ENCODE measurements at places on chromosomes 16 and 17.

DNA sequence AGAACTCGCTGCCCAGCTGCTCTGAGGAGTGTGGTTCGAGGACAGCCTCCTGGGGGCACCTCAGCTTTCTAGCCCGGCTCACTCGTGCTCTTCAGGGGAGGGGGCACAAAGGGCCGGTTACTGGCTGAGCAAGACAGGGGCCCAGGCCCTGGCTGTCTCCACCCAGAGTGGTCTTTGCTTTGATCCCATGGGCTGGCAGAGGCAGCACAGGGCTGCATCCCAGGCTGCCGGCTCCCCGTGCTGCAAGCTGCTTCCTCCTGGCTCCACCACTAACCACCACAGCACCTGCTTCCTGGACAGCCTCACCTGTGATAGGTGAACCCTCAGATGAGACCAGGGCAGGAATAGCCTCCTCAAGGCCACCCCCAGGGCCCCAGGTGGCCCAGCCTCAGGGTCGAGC lies 6.8 kb downstream of the SPPL2C start:
- DNase-seq = no peak

- DNase-seq = no peak
Observed at GRCh38 chr16:63684149-63685101, 1437.4 kb downstream of the CDH11 start.

GRCh38 chr17:3039736-3040135 lies 23.7 kb downstream of the OR1D5 start:
- DNase-seq = peak; percentile 54

DNA sequence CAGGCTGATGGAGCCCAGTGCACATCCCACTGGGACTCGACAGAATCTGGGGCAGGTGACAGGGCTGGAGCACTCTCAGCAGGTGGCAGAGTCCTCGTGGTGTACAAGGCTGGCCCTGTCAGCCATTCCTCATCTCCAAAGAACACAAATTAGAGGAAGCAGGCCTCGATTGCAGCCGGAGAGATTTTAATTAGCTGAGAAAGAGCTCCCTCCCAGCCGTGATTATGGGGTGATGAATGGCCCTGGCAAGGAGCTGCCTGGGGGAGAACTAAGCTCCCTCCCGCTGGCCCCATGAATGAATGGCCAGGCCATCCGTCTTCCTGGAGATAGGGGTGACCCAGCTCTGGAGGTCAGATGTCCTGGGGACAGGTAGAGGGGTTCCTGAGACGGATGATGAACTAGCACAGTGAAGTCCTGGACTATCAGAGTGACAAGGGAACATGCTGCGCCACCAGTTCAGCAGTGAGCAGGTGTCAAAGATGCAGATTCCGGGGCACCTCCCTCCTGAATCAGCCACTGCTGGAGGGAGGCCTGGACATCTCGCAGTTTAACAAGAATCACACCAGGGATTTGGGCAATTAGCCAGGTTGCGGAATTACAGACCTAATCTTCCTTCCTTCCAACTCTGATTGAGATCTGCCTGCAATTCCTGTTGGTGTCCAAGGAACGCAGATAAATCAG lies 35.5 kb downstream of the PIMREG start:
- no peak for DNase-seq

DNA sequence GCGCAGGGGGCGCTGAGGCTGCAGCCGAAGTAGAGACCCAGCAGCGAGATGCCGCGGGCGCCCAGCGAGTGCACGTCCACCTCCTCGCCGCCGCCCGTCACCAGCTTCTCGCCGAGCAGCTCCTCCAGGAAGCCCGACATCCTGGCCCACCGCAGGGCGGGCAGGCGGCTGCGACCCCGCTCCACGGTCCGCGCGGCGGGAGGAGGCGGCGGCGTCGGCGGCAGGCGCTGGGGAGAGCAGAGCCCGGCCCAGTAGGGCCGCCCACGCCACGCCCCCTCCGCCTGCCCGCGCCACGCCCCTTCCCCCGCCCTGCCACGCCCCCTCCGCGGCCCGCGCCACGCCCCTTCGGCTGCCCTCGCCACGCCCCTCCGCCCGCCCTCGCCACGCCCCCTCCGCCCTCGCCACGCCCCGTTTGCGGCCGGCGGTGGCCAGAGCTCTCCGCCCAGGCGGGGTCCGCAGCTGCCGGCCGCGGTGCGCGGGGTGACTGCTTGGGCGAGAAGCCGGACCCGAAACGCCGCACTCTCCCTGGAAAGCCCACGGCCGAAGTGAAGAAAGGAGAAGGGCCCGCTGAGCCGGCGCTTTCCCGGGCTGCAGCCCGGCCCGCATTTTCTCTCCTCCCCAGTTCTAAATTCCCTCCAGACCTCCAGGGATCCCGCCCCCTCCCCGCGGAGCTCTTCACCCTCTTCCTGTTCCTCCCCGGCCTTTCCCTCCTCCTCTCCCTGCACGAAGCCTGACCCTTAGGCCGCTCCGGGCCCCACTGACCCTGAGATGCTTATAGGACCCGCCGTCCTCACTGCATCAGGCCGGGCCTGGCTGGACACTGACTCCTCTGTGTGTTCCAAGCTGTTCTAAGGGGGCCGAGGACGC lies at the start of gene NXN:
TSS of gene NXN (minus strand) at position 238 of the 867 bp plus-strand sequence.
- peak; percentile 85 for DNase-seq

DNA sequence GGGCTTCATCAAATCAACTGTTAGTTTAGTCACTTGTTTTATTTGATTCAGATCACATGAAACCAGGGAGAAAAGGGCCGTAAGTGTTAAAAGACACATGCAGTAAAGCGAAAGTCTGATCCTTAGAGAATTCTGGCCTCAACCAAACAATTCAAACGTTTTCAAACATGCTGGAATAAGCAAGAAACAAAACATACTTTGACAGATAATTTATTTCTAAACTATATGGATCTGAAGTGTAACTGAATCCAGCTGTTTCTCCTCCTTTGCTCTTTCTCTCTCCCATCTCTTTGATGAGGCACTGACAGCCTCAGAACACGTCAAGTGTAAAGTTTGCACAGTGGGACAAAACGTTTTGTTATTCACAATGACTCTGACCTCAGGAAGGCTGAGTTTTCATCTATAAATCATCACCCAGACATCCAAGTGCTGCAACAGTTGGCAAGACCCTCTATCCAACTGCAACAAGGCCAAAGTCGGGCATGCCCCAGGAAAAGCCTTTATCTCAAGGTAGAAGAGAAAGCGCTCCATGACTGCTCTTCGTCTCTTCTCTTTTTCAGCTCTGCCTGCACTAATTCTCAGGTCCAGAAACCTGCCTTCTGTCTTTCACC lies 267.1 kb upstream of the MYOCD start:
- DNase-seq = no peak

DNA sequence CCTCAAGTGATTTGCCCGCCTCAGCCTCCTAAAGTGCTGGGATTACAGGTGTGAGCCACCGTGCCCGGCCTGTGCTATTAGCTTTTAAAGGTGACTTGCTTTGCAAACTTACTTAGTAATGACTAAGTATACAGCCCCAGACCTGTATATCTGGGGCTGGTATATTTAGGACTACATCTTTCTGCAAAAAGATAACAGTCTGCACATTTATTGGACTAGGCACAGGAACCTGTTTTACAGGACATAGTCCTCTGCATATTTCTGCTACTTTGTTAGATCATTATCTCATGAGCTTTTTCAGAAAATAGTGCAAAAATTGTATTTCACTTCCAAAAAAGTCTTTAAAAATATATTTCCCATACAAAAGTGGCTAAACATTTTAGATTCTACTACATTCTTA lies 1.3 kb downstream of the KRT24 start:
- no peak for DNase-seq

- no peak for DNase-seq
Observed at GRCh38 chr16:8740775-8741355, 56.6 kb downstream of the TMEM186 start.

- DNase-seq = peak; percentile 42
Observed at GRCh38 chr16:27355610-27356009, 41.8 kb downstream of the IL4R start.

DNA sequence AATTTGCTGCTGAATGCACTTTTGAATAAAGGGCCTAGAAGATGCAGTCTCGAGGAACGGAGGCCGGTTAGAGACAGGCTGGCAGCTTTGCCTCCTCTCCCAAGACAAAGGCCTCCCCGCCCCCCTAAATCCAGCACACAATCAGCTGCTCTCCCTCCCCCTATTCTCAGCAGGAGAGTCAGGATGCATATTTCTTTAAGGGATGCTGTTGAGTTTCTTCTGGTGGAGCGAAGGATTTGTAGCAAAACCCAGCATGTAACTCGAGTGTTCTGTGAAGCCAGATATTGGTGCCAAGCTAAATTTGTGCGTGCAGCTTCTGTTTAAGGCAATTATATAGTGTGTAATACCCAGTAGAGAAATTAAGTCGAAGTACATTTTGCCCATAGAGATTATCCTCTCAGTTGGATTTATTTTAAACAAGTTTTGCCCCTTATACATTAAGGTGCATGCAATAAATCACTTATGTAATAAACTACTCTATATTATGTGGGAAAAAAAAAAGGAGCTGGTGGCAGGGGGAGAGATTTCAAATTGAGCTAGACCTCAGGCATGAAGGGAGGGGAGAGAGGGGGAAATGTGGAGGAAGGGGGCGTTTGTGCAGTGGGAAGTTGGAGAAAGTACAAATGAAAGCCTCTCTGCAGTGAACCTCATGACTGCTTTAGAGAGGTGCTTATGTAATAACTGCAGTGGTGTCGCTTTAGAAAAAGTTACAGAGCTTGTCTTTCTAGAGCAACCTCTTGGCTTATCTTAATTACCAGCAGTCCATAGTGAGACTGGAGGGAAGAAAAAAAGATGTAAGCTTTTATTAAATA lies 599.2 kb downstream of the MAF start:
- no peak for DNase-seq

- DNase-seq = no peak
Observed at GRCh38 chr17:14904386-14904785, 360.7 kb downstream of the PMP22 start.

GRCh38 chr17:61878520-61878919 lies 15.2 kb upstream of the BRIP1 start:
- DNase-seq = no peak

DNA sequence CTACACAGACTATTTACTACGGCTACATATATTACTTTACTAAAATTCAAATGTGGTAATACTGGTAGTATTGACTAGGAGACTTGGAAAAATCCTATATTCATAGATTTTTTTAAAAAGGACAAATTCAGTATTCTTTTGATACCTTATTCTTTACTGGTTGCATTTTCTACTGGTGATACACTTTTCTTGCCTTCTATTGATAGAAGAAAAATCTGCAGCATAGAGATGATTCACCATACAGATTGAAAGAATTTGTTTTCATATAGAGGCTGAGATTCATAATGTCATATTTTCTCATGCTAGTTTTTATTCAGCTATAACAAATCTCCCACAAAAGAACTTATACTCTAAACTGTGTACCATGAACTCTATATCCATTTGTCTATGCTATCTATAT lies 195.4 kb upstream of the C17orf78 start:
- no peak for DNase-seq

DNA sequence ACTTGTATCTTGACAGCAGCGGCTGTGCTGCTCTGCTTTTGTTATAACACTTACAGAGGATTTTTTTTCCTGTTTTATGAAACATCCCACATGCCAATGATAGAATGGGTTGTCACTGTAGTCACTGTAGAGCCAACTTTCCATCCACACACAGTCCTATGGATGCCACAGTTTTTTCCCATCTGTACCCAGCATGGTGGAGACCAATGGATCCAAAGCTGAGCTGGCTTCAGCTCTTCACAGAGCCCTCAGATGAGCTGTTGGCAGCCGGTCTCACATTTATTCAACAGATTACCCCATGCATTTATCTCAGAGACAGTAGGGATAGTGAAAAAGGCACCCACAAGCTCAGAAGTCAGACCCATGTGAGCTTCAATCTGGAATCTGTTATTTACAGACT lies 91.4 kb upstream of the CACNG5 start:
- no peak for DNase-seq

DNA sequence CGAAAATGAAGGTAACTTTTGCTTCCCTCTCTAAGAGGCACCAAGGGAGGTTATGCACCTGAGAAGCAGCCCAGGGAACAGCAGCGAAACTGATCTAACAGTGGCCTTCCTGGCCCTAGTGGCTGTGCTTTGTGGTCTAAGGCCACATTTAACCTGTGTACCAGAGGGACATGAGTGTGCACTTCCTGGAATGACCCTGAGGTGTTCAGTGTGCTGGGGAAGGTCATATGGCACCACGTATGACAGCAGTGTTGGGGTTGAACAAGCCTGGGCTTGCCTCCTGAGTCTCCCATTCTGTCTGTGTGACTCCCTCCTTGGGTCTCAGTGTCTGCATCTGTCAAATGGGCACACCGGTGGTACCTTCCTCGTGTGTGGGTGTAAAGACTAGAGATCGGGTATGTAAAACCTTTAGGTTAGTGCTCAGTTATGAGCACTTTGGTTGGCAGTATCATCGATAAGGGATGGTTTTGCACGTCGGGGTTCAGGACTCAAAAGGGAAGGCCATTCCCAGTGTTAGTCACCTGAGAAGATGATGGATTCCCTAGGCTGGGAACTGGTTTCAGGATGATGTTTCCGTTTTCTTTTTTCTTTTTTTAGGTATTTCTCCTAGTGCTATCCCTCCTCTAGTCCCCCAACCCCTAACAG lies 31.9 kb downstream of the PLCG2 start:
- DNase-seq = peak; percentile 28

GRCh38 chr16:76241755-76242154 lies 35.4 kb upstream of the CNTNAP4 start:
- DNase-seq = no peak

GRCh38 chr17:69064476-69064875 lies 3.7 kb upstream of the ABCA9 start:
- no peak for DNase-seq

- no peak for DNase-seq
Observed at GRCh38 chr17:34130544-34130943, 124.5 kb upstream of the CCL2 start.

- no peak for DNase-seq
Observed at GRCh38 chr16:30108059-30108850, 5.1 kb downstream of the GDPD3 start.

DNA sequence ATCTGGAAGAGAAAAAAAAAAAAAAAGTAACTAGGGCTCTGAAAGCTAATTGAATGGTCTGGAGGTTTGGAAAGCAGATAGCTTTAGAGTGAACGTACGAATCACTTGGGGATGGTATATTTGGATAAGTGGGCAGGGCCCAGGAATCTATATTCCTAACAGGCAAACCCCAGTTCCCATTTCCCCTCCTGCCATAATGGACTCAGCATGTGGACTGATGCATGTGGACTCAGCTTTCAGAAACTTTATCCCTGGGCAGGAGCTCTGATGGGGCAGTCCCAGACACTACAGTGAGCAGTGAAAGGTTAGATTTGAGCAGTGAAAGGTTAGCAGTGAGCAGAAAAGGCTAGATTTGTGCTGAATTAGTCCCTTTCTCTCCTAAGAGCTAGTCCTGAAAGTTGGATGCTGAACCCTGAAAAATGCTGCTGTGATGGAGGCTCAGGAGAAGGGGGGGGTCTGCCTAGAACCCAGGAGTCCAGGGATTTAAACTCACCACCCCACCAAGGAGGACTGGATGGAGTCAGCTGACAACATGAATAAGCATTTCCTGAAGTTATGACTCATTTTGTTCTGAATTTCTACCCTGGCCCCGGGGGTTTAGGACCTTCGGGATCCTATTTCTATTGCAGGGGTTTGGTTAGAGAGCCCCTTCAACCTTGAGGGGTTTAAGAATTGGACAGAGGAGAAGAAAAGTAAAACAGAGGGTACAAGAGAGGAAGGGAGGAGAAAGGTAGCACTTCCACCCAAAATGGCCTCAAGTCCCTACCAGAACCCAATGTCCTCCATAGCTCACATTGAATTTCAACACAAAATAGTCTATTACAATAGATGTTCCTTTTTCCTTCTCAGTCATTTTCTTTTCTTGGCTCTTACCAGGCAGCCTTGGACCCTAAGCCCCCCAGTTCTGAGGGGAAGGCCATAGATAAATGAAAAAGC lies 10.3 kb upstream of the FZD2 start:
- no peak for DNase-seq

All from CD4-positive, alpha-beta T cell treated with Interleukin-1 beta for 1 hour (primary cell).